ENCODE measurements at places on chromosomes 11 and 22.

DNA sequence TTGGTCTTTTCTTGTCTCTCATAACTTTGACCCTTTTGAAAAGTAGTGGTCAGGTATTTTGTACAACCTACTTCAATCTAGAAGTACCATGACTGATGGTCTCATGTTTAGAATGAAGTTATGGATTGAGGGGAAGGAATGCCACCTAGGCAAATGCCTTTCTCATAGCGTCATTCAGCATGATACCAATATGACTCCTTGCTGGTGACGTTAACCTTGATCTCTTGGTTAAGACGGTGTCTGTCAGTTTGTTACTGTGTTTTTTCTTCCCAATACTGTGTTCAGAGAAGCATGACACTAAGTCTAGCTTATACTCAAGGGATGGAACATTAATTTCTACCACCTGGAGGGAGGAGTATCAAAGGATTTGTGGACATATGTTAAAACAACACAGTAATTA is 130.9 kb downstream of the KIF18A start:
- DNase-seq, result no peak

- DNase-seq, result no peak
Observed at GRCh38 chr11:87966694-87967093, 208.5 kb downstream of the RAB38 start.

GRCh38 chr11:65932558-65932919 is 12.7 kb upstream of the TSGA10IP start:
- DNase-seq, result no peak

- no peak for DNase-seq
Observed at GRCh38 chr22:46246178-46246577, 3.9 kb downstream of the CDPF1 start.

DNA sequence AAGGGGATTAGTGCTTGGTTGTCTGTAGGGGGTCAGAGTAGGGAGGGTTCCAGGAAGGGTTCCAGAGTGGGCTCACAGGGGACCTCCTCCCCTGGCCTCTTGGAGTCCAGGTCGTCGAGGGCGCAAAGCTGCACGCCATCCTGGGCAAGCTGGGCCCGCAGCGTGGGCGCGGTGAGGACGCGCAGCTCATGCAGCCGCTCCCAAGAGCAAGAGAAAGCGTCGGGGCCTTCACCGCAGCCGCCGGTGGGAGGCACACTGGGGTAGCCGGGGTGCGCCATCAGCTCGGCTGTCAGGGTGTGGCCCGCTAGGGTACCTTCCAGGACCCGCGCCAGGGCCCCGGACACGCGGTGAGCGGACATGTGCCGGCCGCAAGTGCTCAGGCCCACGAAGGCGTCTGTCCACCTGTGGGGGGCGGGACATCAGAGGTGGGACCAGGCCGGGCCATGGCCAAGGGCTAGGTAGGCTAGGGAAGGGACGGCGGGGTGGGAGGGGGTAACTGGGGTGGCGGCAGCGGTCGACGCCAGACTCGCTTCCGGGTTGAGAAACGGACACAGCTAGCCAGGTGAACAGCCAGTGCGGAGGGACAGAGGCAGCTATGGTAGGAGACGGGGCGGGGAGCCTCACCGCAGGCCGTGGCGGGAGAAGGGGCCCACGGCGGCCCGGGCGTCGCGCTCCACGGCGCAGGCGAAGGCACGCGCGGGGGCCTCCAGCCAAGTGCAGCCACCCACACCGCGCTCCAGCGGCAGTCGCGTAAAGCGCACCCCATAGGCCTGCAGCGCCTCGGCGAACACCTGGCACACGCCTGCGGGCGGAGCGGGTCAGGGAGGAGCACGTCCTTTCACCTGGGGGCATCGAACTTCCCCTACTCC is 1.2 kb downstream of the YDJC start:
- DNase-seq, result no peak

DNA sequence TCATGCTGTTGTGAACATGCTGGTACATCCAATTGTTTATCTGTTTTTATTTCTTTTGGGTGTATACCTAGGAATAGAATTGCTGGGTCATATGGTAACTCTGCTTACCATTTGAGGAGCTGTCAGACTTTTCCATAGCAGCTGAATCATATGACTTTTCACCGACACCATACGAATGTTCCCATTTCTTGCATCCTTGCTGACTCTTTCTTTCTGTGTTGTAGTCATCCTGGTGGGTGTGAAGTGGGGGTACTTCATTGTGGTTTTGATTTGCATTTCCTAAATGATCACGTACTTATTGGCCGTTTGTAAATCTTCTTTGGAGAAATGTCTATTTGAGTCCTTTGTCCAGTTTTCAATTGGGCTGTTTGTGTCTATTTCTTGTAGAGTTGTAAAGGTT is 26.5 kb downstream of the ATXN10 start:
- no peak for DNase-seq

- DNase-seq, result no peak
Observed at GRCh38 chr11:83257761-83258168, 28.4 kb downstream of the CCDC90B start.

GRCh38 chr22:38704654-38705234 is 1.0 kb upstream of the GTPBP1 start:
- no peak for DNase-seq

DNA sequence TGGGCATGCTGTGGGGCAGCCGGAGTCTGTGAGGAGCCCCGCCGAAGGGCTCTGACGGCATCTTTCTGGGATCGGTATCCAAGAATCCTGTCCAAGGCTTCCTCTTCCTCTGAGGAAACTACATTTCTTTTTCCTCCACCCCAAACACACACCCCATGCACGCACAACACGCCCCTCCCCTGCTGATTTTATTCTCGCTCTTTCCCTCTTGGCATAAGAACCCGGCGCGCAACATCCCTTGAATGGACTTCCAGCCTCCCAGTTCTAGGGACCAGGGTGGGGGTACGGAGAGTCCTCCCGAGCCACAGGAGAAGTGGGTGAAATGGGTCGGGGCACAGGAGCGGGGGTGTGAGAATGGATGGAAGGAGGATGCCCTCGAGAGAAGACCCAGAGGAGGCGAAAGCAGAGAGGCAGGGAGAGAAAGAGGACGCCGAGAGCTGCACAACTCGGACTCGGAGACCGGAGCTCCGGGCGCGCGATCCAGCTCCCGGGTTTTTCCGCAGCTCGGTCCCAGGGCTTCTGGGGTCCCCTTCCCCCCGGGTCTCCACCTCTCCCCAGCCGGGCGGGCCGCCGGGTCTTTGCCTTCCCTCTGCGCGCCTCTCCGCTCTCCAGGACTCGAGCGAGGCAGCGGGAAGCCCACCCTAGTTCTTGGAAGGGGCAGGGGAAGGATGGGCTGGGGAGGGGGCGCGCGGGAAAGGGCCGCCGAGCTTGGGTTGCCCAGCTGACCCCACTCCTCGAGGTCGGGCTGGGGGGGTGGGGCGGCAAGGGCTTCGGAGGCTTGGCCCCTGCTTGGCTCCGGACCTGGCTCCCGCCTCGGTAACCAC is 1.5 kb upstream of the LARGE1 start:
- DNase-seq, result no peak

DNA sequence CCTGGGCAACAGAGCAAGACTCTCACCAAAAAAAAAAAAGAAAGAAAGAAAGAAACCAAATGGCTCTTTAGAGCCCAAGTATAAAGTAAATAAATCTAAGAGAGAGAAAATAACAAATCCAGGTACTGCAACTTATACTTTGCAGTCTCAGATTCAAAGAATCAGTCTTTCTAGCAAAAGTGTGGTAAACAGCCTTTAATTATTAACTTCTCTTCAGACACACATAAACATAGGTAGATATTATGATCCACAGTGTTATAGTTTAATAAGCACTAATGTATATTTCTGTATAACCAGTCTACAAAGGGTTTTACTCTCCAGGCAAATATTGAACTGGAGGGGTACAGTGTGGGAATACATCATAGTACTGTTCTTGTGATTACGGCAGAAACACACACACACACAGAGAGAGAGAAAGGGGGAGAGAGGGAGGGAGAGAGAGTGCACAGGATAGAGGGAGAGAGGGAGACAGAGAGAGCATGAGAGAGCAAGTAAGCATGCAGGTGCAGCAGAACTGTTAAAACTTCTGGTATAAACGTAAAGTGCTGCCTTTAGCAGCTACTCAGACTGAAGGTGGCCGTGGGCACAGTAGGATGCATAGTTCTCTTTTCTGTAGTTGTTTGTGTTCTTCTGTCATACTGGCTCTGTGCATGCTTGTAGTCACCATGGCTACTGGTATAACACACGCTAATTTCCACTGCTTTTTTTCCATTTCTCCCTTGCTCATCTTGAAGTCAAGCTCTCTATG is 32.3 kb downstream of the MTMR2 start:
- DNase-seq, result no peak

DNA sequence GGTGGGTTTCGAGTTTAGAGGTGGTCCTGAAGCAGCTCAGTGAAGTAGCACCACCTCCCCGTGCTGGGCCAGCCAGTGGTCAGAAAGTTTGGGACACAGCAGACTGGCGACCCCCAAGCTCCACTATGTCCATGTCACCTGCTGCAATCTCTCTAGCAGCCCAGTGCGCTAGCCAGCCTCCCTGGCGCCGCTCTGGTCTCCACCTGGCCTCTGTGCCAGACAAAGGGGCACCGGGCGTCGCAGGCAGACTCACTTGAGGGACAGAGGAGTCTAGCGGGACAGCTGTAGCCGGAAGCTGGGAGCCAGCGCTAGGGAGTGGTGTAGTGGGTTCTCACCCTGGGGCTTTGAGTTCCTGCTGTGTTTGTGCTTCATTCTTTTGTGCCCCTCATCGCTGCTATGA is 25.5 kb downstream of the MYBPC3 start:
- no peak for DNase-seq

DNA sequence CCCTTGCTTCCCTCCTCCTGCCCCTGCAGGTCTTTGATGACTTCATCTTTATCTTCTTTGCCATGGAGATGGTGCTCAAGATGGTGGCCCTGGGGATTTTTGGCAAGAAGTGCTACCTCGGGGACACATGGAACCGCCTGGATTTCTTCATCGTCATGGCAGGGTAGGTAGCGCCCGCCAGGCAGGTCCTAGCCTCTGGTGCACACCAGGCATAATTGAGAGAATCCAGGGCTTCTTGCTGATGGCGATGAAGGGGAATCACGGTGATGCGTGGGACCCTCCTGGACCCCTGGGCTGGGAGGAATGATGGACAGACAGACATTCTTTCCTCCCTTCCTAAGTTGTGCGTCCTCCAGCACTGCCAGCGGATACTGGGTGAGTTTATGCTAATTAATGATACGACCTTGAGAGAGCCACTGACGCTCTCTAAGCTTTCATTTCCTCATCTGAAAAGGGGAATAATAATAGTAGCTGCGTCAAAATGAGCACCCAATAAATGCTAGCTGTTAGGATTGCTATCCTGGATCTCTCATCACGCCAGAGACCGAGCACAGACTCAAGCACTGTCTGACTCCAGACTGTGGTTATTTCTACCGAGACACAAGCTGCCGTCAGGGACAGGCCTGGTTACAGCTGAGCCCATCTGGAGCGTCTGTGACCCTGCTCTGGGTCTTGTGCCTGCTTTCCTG is 30.1 kb downstream of the CACNA1I start:
- DNase-seq, result no peak

Data from iPS DF 6.9 (cell line).